ENCODE measurements at places on chromosomes 6 and 20.

- DNase-seq: no peak
These were observed 109.3 kb downstream of the GPX5 start for GRCh38 chr6:28634761-28635546.

DNA sequence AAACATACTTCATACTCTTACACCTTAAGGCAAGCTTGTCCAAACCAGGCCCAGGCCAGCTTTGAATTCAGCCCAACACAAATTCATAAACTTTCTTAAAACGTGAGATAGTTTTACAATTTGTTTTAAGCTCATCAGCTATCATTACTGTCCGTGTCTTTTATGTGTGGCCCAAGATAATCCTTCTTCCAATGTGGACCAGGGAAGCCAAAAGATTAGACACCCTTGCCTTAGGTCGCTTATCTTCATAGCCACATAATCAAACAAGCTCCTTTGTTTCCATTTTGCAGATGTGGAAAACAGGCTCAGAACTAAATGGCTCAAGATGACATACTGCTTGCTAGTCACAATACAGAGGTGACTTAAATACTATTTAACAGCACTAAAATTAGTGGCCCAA is 6.0 kb downstream of the SALL4 start:
- DNase-seq: no peak

GRCh38 chr6:115629415-115629814 is 431.3 kb downstream of the FRK start:
- DNase-seq: no peak

GRCh38 chr20:15196547-15197255 is 859.3 kb upstream of the FLRT3 start:
- no peak for DNase-seq

GRCh38 chr6:157595768-157596167 is 214.8 kb downstream of the ZDHHC14 start:
- DNase-seq: no peak

- DNase-seq: no peak
These were observed 28.4 kb downstream of the BRPF3 start for GRCh38 chr6:36224918-36225461.

DNA sequence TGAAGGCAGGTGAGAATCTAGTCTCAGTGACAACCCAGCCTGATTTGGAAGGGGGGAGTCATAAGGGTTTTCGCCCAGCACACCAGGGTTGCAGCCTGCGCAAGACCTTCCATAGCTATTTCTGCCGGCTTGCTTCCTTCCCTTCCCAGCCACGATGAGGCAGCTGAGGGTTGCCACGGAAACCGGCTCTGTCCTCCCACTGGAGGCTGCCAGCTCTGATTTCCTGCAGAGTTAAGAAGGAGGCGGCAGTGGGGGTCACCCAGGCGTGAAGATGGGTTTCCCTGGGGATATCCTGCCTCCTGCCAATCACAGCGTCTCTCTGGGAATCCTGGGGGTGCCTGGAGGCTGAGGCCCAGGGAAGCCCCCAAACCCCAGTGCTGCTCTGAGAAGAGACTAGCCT is 23.1 kb upstream of the KCNB1 start:
- no peak for DNase-seq

Data from epithelial cell of prostate (primary cell).